ENCODE measurements at places on chromosomes 6 and 20.

DNA sequence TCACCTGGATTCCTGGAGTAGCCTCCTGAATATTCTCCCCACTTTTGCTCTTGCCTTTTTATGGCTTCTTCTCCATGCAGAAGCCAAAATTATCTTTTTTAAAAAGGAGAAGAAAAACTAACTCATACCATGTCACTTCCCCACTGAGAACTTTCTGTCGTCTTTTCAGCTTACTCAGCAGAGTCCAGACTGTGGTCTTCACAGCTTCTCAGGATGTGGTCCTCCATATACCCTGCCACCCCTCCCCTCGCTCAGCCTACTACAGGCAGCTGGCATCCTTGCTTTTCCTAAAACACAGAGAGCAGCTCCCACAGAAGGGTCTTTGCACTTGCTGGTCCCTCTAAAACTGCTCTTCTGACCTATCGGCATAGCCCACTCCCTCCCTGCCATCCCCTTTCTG is 89.4 kb upstream of the ISM1 start:
- DNase-seq = no peak

- no peak for DNase-seq
Observed at GRCh38 chr6:53112404-53112803, 36.2 kb downstream of the GCM1 start.

GRCh38 chr20:21100578-21101452 is 5.3 kb downstream of the LINC00237 start:
- DNase-seq = no peak

DNA sequence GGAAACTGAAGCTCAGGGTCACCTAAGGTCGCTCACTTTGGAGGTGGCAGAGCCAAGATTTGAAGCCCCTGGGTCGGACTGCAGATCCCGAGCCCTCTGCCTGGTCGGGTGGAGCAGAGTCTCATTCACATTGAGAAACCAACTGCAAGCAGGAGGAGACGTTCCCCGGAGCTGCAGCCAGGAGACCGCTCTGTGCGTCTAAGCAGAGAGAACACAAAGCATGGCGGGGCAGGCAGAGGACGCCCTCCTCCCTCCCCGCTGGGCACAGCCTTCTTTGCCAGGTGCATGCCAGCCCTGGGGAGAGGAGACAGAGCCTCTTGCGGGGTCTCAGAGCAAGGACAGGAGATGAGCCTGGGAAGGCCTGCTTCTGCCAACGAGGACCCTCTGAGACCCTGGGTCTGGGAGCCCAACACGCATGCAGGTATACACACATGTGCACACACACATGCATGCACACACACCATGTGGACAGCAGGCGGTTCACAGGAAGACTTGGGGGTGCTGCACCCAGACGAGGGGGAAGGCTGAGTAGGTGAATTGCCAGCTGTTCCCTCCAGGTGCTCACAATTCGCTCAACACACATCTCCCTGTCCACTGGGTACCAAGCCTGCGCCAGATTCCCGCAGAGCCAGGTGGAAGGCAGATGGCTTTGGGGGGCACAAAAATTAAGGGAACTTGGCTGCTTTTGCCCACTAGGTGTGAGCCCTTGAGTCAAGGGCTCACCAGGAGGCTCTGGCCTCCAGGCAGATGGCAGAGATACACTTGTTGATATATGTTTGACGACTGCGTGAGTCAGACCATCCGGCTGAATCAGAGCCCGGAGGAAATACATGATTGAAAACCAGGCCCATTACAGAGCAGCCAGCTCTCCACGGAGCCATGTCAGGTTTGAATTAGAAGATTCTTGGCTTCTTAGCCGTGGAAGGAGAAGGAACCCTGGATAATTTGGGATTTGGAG is 5.5 kb upstream of the NTSR1 start:
- peak; percentile 90 for DNase-seq

GRCh38 chr20:9442858-9443257 is 71.5 kb upstream of the LAMP5 start:
- no peak for DNase-seq

DNA sequence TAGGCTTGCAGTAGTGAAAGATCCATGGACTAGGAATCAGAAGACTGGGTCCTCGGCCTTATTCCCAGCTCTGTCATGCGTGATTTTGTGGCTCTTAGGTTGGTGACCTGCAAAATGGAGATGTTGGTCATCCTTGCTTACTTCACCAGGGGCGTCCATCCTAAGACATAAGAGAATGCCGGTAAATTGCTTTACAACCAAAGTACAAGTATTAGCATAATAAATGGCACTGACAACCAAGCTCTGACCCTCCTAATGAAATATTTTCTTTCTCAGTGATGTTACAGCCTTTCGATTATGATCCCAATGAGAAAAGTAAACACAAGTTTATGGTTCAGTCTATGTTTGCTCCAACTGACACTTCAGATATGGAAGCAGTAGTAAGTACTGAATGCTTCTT is 45.3 kb downstream of the VAPB start:
- DNase-seq = no peak

DNA sequence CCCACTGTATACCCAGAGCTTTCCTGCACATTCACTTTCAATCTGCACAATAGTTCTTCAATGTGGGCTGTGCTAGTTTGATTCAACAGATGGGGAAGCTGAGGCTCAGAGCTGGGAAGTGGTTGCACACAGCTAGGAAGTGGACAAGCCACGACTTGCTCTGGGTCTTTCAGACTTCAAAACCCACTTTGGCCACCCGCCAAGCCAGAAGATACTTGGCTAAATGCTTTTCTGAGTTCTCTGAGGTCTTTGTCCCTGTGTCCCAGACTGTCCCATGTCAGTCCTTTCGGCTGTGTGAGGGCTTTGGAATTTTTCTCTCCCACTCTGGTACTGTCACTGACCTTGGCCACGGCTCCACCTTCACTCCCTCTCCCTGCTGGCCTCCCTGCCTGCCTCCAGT is 10.6 kb downstream of the PDYN start:
- DNase-seq = no peak

DNA sequence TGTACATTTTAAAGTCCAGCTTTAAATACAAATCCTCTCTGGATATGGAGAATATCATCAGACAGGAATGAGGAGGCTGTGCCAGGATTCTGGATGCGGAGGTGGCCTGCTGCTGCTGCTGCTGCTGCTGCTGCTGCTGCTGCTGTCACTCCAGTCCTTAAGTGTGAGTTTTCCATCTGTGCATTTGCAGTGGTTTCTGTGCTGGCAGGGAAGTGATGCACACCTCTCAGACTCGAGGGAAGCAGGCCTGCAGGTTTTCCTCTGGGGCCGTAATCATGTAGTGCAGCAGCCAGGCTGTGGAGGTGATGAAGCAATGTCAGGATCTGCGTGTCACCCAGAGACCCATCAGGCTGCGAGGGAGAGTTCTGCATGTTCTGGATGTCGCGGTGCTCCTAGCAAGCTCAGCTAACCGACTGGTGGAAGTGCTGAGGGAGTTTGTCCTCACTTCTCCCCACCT is 32.0 kb downstream of the CFAP61 start:
- DNase-seq = no peak

DNA sequence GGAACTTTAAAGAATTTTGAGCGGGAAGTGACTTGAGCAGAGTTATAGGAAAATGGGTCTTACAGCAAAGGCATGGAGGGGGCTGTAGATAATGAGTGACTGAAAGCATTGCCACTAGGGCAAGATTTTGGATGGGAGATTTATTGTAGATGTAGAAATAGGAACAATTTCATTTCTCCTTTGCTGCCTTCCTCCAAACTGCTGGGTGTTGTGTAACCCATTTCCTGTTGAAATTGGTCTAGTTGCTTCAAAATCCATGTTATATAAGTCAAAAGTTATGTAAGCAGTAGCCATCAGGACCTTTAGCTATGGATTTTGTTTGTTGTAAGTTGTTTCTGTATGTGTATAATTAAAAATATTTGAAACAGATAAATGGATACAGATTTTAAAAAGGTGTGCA is 11.1 kb downstream of the YWHAB start:
- DNase-seq = peak; percentile 30
